ENCODE measurements at places on chromosomes 13 and 19.

- no peak for DNase-seq
These were observed 5.4 kb downstream of the GATAD2A start for GRCh38 chr19:19410553-19411550.

DNA sequence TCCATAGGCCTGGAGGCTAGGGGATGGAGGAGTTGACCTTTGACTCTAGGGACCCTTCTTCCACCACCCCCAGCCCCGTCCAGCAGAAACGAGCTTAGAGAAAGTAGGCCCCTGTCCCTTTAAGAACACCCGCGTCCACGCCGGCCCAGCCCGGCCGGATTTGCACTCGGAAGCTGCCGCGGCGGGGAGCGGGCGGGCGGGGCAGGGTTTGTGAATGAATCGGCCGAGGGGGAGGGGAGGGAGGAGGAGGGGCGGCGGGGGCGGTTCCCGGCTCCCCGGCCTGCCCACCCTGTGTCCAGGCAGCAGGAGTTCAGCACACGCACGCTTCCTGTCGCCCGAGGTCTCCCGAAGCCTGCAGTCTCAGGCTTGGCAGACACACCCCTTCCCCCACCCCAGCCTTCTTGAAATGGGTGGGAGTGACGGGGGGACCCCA lies 1.5 kb downstream of the UNC13A start:
- DNase-seq = no peak

GRCh38 chr13:70051531-70051930 lies 56.1 kb upstream of the ATXN8OS start:
- no peak for DNase-seq

GRCh38 chr13:99467764-99468163 lies 33.5 kb upstream of the TM9SF2 start:
- DNase-seq = no peak

DNA sequence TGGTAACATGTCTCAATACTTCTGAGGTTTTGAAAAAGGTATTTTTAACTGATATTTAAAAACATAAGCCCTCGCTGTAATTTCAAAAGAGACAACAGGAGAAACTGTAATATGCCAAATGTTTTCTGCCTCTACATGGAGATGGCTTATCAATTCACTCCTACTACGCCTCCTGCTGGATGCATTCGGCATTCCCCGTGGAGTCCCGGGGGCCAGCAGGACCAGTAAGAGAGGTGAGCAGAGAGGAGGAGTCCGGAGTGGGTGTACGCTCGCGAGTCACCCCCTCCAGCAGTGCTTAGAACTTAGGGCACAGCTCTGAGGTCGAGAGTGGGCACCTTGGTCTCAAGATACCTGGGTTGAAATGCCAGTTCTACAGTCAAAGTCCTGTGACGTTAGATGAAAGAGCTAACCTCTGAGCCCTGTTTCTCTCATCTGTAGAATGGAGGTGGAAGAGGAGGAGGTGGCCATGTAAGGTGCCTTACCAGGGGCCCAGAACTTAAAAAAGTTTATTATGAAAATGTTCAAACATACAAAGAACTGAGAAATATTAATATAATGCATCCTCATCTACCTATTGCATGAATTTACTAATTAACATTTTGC lies 110.2 kb downstream of the STK24 start:
- DNase-seq = no peak

GRCh38 chr19:3142292-3142670 lies 6.4 kb downstream of the GNA15 start:
- DNase-seq = no peak

GRCh38 chr13:29081036-29081435 lies 260.9 kb downstream of the MTUS2 start:
- no peak for DNase-seq

- DNase-seq = no peak
These were observed 1.7 kb downstream of the ATP13A1 start for GRCh38 chr19:19661675-19662251.

- DNase-seq = no peak
These were observed 350.2 kb downstream of the IRS2 start for GRCh38 chr13:109436055-109436622.

GRCh38 chr13:98493042-98493712 lies 83.7 kb downstream of the STK24 start:
- DNase-seq = no peak

GRCh38 chr19:19628501-19629134 lies 598 bp upstream of the LPAR2 start:
- DNase-seq = no peak

GRCh38 chr13:30607908-30608307 lies 9.8 kb upstream of the USPL1 start:
- no peak for DNase-seq

- DNase-seq = no peak
These were observed 12.1 kb upstream of the ZNF554 start for GRCh38 chr19:2807379-2808128.

DNA sequence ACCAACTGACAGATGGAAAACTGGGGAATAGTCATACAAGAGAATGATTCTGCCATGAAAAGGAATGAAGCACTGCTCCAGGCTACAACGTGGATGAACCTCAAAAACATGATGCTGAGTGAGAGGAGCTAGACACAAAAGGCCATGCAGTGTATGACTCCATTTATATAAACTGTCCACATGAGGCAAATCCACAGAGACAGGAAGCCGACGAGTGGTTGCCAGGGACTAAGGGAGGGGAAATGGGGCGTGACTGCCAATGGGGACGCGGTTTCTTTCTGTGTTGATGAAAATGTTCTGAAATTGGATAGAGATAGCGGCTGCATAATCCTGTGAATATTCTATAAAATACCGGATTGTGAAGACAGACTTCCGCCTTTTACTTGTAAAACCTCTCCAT lies 10.2 kb downstream of the SMIM7 start:
- DNase-seq = no peak

DNA sequence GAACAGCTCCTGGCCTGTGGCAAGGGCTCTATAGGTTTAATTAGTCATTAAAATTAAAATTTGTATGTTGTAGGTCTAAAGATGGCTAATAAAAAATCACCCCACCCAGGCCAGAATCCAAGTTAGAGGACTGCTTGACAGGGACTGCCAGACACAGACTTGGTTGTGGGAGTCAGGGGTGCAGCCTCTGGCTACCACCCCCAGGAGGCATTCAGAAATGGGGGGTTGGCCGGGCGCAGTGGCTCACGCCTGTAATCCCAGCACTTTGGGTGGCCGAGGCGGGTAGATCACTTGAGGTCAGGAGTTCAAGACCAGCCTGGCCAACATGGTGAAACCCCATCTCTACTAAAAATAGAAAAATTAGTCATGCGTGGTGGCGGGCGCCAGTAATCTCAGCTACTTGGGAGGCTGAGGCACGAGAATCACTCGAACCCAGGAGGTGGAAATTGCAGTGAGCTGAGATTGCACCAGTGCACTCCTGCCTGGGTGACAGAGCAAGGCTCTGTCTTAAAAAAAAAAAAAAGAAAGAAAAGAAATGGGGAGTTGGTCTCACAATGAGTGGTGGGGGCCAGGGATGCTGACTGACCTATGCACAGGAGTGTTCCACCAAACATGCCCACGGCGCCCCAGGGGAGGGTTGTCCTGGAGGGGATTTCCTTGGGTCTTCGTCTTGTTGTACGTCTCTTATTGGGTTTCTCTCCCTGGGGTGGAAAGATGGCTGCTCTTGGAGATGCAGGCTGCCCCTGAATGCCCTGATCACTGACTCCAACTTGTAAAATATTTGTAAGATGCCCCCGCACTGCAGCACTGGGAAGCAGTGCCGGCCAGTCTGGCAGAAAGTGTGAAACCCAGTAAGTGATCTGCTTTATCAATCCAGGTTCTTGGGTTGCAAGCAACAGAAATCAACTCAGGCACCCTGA lies 68.8 kb downstream of the SIPA1L3 start:
- DNase-seq = no peak

GRCh38 chr19:8120636-8121480 lies 28.5 kb downstream of the FBN3 start:
- no peak for DNase-seq

- no peak for DNase-seq
These were observed 3.7 kb downstream of the ZSCAN22 start for GRCh38 chr19:58330458-58330857.

GRCh38 chr13:44730099-44730498 lies 154.0 kb upstream of the TSC22D1 start:
- no peak for DNase-seq

DNA sequence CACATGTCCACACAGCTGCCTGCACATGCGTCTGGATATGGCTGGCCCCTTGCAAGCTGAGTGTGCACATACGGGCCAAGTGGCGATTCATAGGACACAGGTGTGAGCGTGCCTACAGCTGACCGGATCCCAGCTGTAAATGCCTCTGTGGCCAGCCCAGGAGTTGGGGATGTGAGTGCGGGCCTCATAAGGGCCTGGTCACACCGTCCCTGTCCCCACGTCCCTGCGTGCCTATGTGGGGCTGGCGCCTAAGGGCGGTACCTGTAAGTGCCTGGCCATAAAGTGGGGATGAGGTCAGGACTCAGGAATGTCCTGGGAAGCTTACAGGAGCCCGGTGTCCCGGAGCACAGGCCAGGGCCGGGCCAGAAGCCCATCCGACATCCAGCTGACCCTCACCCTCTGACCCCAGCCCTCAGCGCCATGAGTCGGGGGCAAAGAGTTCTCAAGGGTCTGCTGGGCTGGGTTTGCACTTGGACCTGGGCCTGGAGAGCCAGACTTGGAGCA lies 1.3 kb upstream of the ARHGAP45 start:
- no peak for DNase-seq

DNA sequence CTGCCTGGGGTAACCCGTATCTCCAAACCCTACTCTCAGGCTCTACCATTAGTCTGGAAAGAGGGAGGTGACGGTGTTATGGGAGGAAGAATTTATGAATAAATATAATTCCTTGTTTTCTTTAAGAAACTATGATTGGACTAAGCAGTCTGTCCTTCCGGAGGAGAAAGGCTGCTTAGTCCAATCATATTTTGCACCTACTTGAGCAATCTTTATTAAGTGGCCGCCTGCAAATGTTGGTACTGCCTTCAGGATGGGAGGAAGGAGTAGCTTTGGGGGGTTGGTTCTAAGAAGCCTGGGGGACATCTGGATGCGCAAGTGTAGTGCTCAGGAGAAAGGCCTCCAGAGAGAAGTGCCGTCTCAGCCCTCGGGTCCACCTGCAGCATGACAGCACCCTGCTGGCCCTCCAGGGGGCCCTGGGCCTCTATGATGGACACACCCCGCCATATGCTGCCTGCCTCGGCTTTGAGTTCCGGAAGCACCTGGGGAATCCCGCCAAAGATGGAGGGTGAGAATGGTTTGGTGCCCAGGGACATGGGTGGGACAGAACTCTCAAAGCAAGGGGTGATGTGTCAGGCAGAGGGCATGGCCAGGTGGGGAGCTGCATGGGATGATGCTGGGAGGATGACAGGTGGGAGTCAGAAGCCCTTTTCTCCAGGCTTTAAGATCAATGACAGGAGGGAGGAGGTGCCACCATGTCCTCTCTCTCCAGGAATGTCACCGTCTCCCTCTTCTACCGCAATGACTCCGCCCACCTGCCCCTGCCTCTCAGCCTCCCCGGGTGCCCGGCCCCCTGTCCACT lies 4.1 kb downstream of the ACP4 start:
- DNase-seq = no peak

DNA sequence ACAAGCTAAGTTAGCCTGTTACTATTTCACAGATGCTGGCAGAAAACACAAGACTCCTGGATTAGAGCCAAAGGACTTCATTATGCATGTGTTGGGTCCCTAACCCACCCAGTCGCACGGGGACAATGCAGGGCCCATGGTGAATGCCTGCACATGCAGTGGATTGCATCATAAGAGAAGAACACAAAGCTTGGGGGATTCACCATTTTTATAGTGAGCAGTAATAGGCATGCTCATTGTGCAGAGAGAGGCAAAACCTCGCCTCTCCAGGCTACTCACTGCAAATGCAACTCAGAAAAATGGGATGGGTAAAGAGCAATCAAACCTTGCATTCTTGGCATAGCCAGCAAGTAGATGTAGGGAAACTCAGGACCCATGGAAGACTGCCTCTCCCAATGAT lies 115.8 kb downstream of the DIAPH3 start:
- no peak for DNase-seq

- no peak for DNase-seq
These were observed 685 bp downstream of the VWA8 start for GRCh38 chr13:41960211-41960636.

DNA sequence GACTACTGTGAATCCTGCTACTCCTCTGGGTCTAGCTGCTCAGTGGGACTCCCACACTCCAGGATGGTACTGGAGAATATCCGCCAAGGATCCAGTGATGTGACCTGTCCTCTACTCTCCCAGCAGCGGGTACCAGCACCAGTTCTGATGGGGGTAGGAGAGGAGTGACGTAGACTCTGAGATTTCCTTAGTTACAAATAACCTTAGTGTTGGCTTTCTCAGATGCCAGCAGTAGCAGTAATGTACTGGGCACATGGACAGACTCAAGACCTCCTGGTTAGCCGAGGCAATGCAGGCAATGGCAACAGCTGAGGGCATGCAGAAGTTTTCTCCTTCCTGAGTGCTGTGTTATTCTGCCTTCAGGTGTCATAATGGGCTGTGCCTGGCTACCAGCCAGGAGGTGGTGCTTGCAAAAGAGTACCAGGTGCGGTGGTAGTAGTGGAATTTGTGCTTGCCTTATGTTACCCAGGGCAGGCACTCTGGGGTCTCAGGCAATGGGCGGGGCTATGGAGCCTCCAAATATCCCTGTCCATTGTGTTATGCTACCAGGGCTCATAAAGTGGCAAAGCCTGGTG lies 105.3 kb upstream of the KLF5 start:
- no peak for DNase-seq

DNA sequence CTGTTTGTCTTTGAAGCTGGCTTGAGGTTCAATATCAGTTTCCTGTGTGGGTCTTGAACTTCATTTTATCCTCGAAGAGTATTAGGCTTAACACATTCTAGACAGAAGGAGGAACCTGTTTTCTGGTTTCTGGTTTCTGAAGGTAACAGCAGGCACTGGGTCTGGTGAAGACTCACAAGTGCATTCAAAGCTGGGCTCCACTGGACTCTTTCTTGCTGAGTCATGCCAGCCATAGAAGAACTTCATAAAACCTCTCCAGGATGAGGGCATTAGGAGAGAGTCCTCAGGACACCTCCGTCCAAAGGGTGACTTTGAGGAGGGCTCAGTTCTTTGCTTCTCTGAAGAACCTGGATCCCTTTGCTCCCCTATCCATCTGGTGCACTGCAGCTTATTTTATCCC lies 668.6 kb upstream of the SLC10A2 start:
- DNase-seq = no peak

GRCh38 chr13:98308086-98308911 lies 131.2 kb upstream of the RNF113B start:
- DNase-seq = no peak

GRCh38 chr19:16594131-16594586 lies 21.9 kb upstream of the SLC35E1 start:
- DNase-seq = no peak

- DNase-seq = peak; percentile 65
These were observed 539 bp upstream of the ZNF667 start for GRCh38 chr19:56477429-56478338.

DNA sequence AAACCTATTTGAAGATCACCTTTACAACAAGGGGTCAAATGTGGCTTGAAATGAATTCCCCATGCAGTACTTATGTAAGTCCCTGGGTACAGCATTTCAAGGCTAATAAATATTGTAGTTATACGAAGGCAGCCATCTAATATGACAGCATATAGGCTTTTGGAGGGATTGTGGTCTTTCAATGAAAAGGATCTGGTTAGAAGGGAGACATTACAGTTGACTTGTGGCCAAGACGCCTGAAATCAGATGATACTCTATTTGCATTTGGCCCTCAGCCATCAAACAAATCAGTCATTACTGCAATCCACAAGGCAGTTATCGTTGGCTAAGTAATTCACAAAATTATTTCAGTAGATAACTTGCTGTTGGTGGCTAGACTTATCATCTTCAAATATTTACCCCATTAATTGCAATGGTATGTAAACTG lies 242.7 kb downstream of the DCLK1 start:
- DNase-seq = no peak

Measured in cerebellar nuclear complex (tissue), 1 donor.